NCI-H82 (cell line): ENCODE measurements at places on chromosomes 3 and 15.

DNA sequence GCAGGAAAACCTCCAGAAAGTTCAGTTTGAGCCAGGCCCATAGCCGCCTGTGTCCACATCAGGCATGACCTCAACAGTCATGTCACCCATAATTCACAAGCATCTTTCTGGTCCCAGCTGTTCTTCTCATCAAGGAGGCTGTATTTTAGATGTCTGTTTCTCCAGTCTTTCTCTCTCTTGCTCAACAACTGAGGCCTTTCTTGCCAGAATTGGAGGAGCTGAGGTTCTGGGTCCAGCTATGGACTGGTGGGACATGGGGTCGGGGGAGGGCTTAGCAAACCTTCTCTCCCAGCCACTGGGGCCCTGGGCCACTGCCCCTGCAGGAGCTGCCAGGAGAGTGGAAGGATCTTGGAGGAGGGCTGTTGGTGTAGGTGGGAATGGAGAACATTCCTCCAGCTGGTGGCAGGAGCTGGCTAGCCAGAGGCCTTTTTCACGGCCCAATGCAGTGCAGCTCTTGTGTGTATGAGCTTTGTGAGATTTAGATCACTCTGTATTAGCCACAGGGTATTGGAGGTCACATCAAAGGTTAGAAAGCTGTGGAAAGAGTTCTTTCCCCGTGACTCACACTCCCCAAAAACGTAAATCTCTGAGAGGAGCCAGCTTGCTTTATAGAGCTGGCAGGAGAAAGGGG is 23.5 kb downstream of the MAGEF1 start:
- DNase-seq = no peak

DNA sequence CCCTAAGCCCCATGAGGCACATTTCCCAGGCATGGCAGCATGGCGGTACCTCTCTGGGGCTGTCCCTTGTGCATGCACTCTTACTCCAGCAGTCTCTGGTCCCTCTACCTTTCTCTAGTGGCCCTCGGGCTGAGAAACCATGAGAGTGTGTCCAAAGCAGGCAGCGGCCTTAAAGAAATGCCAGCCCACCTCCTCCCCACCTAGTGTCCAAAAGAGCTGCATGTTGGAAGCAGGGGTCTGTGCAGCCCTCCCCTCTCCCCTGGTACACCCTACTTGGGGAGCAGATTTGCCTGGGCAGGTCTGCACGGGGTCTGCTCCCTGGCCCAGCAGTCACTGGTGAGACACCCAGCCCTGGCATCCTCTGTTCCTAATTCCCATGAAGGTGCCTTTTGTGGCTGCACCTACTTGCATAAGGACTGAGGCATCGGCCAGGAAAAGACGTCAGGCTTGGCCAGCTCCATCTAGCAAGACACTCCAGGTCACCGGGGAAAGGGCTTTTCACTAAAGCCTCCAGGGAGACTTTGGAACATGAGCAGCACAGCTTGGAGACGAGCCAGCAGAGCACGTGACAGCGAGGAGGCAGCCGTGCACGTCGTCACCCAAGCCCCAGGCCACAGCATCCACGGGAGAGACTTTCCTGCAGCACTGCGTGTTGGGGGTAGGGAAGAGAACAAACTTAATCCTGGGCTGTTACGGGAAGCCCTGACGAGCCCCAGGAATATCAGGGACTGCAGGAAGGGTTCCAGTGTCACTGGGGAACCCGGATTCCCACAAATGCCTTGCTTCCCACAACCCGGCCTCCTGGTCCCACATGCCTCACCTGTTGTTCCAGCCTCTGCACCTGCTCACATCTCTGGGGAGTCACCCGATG is 38.8 kb downstream of the TM2D3 start:
- DNase-seq = peak; percentile 86

GRCh38 chr15:47388299-47388698 is 329.0 kb upstream of the SEMA6D start:
- DNase-seq = peak; percentile 29

DNA sequence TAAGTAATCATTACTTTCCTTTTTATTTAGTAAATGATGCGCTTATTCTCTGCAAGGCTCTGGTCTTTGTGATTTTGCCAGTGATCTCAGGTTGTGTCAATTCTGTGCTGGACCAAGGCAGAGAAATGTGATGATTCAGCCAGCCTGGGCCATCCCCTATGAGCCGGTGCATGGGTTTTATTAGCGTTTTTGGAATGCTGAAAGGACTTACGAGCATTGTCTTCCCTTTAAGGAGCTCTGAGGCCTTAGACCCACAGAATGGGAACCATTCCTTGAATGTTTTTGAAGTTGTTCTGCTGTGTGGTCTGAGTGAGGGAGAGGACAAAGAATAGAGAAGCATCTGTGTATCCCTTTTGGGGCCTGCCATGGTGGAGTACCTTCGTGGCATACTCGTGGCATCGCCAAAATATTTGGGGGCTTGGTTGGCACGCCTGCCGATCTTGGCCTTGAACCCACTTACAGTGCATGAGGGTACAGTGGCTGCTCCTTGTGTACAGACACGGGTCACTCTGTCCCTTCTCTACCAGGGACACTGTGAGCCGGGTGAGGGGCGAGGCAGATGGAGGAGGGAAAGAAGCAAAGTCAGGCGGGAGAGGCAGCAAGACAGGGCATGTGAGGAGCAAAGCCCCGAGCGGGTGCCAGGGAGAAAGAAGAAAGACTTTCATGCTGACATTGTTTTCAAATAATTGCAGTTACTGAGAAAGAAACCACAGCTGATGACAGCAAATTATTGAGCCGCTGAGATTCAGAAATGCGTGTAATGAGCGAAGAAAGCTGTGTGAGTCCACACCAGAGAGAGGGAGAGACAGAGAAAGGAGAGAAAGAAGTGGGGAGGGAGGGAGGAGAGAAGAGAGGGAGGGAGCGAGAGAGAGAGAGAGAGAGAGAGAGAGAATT is 269.4 kb upstream of the RGMA start:
- DNase-seq = no peak

- DNase-seq = no peak
Observed at GRCh38 chr3:195133462-195133861, 137.5 kb downstream of the XXYLT1 start.

GRCh38 chr3:16417945-16418739 is 95.4 kb downstream of the RFTN1 start:
- no peak for DNase-seq

DNA sequence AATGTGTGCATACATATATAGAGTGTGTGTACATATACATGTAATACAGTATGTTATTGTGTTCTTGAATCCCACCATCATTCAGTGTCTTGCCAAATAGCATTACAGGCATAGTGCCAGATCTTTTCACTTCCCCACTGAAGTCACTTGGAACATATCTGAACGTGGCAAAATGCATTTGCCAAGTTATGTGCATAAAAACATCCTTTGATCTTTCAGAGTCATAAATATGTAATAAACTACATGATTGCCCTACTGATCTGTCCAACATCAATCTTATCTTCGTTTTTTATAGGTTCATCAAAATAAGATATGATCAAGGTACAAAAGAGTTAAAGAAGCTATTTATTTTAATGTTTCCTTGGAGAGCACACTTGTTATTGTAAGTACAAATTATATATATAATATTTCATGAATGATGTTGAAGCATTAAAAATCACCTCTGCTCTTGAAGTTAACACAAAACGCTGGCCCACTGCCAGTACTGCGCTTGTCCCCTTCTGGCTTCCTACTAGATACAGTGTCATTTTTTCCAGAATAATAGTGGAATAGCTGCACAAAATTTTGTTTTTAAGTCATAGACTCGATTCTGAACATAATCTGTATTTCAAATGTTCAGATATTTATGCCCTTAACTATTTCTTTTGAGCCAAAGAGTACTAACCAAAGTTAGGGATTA is 549.5 kb upstream of the ARRDC4 start:
- DNase-seq = no peak

GRCh38 chr15:37900326-37901221 is 33.9 kb upstream of the TMCO5A start:
- DNase-seq = no peak

DNA sequence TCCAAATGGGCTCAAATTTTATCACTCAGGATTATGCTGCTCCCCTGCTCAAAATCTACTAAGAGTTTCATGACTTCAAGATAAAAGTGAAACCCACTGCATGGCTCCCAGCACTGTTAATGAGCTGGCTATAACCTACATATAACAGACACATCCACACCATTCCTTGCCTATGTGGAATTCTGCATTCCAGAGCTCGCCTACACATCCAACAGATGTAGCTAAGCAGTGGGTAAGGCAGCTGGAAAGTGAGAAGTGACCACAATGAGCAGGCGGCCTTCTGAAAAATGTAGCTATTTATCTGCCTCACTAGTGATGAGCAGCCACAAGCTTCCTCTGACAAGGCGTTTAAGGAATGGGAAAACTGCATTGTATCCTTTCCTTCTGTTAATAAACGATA is 92.0 kb upstream of the TRIM42 start:
- no peak for DNase-seq

- no peak for DNase-seq
Observed at GRCh38 chr15:91980502-91981267, 127.2 kb downstream of the SLCO3A1 start.
